ENCODE measurements at places on chromosomes 1 and 21. TPM values are rescaled to one million over a fixed set of nuclear protein-coding genes. Genes with fewer than 3 reads are reported as not detected.
A peak's percentile ranks its signal among the peaks of the same experiment; 100 is the strongest.

GRCh38 chr1:237673631-237674030 is 217.1 kb downstream of the ZP4 start:
- DNase-seq, result no peak

DNA sequence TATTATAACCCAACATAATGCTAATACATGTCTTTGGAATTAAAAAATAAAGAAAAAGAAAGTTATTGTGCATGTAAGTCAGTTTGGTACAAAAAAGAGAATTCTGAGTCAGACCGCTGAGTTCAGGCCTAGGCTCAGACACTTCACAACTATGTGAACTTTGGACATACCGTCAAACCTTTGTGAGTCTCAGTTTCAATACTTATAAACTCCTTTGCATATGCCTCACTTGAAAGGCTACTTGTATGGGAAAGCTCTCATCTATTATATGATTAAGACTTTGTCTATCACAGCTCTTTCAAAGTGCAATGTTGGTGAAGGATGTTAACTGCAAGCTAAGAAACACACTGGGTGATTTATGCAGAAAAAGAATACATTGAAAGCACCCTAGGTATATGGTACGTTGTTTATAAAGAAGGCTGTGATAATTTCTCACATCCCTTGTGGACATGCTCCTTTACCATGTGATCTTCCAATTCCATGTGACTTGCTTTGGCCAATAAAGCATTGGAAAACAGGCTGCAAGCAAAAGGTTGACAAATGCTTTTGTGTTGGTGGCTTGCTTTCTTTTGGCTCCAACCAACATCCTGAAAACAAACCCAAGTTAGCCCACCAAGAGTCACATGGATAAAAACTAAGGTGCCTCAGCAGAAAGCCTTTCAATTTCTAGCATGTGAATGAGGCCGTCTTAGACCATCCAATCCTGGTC is 49.6 kb downstream of the INTS7 start:
- DNase-seq, result no peak

GRCh38 chr1:240646571-240647240 is 34.8 kb upstream of the GREM2 start:
- DNase-seq, result no peak

- DNase-seq, result no peak
Observed at GRCh38 chr1:29853716-29854330, 617.5 kb downstream of the PTPRU start.

DNA sequence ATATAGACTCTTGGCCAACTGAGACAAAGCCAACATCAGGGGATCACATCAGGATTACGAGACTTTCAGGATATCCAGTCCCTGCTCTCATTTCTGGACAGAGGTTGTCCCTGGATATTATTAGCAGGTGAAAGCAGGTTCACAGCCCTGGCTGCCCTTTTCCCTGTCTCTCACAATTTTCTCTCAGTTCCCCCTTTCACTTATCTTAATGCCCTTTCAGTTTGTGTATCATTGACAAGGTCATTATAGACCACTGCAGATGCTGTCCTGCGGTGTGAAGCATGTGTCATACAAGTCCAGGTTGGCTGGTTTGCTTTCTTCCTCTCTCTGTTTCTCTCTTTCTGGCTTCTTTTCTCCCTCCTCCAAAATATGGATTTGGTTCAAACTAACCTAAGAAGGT is 2.1 kb upstream of the KLHDC9 start:
- no peak for DNase-seq

DNA sequence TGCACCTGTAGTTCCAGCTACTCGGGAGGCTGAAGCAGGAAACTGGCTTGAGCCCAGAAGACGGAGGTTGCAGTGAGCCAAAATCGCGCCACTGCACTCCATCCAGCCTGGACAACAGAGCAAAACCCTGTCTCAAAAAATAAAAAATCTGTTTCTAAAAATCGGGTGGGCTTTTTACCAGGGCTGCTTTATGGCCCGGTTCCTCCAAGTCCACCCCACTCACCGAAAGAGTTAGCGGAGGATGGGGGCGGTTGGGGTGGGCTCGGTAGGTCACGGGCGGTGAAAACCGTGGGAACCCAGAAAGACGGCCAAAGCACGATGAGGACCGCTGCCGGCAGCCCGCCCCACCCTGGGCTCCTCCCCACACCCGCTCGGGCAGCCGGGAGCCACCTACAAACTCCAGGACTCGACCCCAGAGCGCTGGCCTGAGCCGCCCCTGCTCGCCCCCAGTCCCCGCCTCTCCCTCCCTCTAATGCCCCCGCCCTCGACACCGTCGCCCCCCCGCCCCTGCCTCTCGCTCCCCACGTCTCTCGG is 846 bp upstream of the PER3 start:
- peak; percentile 52 for DNase-seq

DNA sequence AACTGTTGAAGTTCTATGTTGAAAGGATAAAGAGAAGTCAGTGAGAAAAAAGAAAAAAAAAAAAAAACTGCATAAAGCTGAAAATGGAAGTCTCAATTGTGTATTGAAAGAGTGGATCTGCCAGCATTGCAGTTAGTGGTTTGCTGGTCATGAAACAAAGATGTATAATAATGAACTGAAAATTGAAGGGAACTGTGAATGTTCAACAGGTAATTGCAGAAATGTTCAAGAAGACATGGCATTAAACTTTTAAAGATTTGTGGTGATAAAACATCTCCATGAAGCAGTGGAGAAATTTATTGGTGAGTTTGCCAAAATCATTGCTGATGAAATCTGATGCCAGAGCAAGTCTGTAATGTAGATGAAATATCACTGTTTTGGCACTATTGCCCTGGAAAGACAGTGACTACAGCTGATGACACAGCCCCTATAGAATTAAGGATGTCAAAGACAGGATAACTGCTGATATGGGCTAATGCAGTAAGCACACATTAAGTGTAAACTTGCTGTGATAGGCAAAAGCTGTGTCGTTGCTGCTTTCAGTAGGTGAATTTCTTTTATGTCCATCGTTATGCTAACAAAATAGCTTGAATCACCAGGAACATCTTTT is 71.0 kb downstream of the RD3 start:
- no peak for DNase-seq

GRCh38 chr1:40199126-40199525 is 37.9 kb downstream of the RLF start:
- DNase-seq, result no peak

GRCh38 chr1:26275580-26276431 is 4.1 kb upstream of the SH3BGRL3 start:
- DNase-seq, result peak; percentile 82

DNA sequence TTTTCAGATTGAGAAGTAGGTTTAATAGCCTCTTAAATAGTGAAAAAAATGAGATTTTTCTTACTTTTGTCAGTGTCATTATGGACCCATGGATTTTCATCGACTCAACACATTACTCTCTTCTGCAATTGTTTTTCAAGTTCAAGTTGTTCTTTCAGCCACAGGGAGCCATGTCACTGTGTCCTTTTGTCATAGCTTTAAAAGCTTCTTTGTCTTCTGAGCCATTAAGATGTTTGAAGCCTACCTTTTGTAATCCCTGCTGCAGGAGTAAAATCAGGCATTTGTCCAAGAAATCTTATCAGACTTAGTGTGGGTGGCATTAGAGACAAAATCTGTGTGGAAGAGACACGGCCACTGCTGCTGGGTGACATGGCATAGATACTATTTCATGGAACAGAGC is 92.8 kb upstream of the ZP4 start:
- no peak for DNase-seq

DNA sequence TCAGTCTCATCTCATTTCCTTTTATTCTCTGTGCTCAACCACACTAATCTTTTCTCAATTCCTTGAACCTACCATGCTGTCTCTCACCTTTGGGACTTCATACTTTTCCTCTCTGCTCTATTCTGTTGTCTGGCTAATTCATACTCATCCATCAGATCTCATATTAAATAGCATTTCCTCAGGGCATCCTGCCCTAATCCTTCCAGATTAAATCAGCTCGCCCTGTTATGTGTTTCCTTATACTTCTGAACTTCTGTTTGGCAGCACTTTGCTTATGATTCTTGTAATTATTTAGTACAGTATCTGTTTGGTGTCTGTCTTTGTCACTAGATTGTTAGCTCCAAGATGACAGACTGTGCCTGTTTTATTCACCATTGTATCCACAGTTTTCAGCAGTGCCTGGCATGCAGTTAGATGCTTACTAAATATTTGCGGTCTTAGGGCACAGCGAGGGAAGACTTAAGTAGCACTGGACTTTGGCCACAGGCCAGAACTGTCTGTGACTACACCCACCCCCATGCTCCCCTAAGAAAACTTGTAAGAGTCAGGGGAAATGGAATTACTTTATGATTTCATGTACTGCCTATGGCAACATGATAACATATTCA is 9.9 kb upstream of the CAP1 start:
- DNase-seq, result no peak

DNA sequence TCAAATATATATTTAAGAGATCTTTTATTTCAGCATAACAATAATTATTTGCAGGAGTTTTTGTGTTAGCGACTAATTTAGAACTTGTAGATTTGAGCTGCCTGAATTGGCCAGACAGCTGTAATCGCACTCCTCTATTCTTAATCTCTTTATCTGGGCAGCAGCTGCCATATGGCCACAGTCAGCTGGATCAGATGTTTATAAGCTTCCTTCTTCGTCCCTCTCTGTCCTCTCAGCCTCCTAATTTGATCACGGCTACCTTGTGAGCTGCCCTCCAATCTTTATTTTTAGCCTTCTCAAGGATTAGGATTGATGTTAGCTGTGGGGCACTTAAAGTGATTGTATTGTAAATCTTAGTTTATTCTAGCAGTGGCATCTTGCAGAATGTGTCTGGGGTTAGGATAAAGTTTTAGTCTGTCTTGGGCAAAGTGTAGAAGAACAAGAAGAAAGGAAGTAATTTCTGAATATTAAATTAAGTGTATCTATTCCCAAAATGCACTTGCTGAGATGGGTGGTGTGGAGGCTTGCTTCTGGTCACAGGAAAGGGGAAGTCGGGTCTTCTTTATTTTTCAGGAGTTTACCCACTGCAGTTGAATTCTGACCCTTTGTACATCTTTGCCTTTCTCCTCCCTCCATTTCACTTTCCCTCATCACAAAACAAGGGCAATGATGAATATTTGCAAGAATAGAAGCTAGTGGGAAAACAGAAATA is 1.1 kb downstream of the ZBTB18 start:
- DNase-seq, result no peak

DNA sequence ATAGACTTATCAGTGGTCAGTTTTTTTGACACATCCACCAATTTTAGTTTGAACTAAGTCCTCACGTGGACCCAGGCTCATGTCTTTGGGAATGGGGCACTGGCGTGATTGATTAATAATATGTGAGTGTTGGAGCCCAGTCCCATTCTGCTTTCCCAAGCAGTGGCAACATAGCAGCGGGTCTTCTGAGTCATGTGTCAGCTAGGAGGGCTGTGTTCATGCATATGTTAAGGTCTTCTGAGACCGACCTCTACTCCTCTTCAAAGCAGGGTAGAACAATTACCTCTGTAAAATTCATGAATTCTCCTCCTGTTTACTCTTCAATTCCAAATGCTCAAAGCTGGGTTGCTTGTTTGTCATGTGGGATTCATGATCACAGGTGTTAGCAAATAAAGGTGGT is 291.3 kb downstream of the CAMTA1 start:
- no peak for DNase-seq

DNA sequence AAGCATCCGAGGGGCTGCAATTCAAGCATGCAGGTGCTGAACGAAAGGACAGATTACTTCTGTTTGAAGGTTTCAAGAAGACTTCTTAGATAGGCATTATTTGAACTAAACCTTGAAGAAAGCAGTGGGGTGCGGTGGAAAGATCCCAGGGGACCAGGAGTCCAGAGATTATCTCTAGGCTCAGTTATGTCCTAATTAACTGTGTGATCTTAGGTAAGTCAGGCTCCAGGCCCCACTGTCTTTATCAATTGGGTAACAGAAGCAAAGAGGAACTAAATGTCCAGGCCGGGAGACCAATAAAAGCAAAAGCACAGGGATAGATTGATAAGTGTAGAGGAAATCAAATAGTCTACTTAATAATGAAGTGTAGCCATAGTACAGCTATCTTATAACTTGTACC is 72.9 kb upstream of the CDC42BPA start:
- DNase-seq, result no peak

GRCh38 chr1:210299501-210299900 is 29.2 kb upstream of the HHAT start:
- DNase-seq, result no peak

- DNase-seq, result no peak
Observed at GRCh38 chr1:111516005-111516535, 12.6 kb upstream of the ADORA3 start.

DNA sequence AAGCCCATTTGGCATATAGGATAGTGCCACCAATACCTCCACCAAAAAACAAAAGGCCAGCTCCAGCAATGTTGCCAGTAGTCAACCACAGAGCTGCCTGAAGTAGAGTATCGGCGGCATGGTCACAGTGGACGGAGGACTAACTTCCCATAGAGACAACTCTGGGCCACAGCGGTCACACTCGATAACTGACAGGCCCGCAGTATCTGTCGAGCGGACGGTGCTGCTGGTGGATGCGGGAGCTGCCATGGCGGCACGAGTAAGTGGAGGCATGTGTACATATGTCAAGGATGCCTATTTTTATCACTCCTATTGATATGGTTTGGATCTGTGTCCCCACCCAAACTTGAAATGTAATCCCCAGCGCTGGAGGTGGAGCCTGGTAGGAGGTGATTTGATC is 4.1 kb downstream of the KRTAP12-1 start:
- DNase-seq, result no peak

- no peak for DNase-seq
Observed at GRCh38 chr1:236311040-236311439, 29.3 kb upstream of the ERO1B start.

- no peak for DNase-seq
Observed at GRCh38 chr21:32834916-32835235, 63.3 kb upstream of the PAXBP1 start.

- DNase-seq, result no peak
Observed at GRCh38 chr1:28458237-28459228, 47.3 kb upstream of the RCC1 start.

- DNase-seq, result peak; percentile 41
Observed at GRCh38 chr1:114756949-114757454, 782 bp downstream of the CSDE1 start.

GRCh38 chr1:8821084-8821483 is 3.6 kb upstream of the RERE start:
- no peak for DNase-seq

DNA sequence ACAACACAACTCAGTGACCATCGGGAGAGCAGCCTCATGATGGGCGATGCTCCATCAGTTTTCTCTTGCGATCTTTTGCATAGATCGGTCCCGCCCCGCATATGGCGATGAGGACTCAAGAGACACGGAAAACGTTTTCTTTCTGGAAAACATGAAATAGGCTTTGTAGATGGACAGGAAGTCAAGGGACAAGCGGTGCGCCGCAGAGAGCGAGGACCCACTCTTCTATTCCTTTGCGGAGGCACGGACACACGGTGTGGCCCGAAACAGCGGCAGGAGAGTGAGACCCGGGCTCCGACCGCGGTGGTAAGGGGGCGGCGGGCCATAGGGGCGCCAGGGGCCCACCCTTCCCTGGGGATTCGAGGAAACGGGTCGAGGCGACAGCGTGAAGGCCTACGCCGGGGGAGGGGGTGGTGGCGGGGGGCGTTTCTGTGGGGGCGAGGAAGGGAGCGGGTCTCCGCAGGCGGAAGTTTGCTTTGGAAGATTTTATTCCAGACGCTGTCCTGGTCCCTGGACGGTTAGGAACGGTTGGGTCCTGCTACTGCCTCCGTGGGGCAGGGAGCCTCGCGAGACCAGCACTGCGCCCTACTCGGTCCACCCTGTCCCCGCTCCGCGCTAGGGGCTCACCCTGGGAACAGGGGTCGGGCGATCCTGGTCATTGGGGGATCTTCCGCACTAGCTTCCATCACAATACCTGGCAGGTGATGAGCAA is 796 bp upstream of the TDRKH start:
- DNase-seq, result no peak

FAM72C gene
- total RNA-seq, result not detected

SLFNL1 gene
- 0.31 TPM for total RNA-seq

TMEM51 gene
- total RNA-seq, result 2.7 TPM

HSPB7 gene
- 667 TPM for total RNA-seq

DVL1 gene
- total RNA-seq, result 196 TPM

TFF2 gene
- not detected for total RNA-seq

FCRL6 gene
- not detected for total RNA-seq
